ENCODE measurements at places on chromosomes 5 and 9.

- no peak for DNase-seq
Measured at GRCh38 chr9:136703276-136703860, 9.0 kb upstream of the DIPK1B start.

DNA sequence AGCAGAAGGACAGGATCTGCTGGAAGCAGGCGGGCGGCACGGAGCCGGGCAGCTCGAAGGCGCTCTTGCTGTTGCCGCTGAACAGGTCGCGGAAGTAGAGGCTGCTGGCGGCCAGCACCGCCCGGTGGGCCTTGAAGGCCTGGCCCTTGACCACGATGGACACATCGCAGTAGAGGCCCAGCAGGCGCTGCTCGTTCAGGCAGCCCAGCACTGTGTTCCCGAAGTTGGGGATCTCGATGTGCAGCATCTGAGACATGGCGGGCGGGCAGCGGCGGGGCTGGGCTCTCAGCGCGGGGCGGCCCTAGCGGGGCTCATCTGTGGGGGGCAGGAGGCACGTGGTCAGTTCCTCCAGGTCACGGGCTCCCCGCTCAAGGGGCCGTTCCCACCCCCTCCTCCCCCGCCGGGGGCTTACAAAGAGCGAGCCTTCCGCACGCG, 44.8 kb downstream of the NACC2 start:
- no peak for DNase-seq

- DNase-seq: peak; percentile 61
Measured at GRCh38 chr5:35859101-35859661, 2.5 kb downstream of the IL7R start.

- DNase-seq: no peak
Measured at GRCh38 chr5:16926417-16926816, 9.7 kb downstream of the MYO10 start.

- no peak for DNase-seq
Measured at GRCh38 chr9:117125531-117125930, 289.3 kb downstream of the ASTN2 start.

DNA sequence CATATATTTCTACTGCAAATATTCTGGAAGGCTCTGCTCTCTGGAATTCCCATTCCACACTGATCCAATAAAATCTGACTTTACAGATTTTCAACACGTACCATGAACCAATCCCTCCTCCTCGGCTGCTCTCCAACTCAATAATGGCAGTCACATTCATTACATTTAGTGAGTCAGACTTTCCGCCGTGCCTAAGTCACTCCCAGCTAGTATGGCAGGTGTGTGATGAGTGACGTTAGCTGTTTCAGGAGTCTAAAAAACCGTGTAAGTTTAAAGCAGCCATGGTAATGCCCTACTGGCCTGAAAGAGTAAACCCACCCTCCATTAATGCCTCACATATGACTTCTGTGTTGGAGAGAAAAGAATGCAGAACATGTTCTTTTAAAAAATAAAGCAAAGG, 3.3 kb downstream of the FBN2 start:
- no peak for DNase-seq

- peak; percentile 51 for DNase-seq
Measured at GRCh38 chr9:15837079-15837679, 284.3 kb downstream of the CCDC171 start.

- DNase-seq: peak; percentile 85
Measured at GRCh38 chr9:124054582-124055227, 43.1 kb downstream of the LHX2 start.

GRCh38 chr5:3993856-3994473, 398.3 kb downstream of the IRX1 start:
- DNase-seq: no peak

- DNase-seq: no peak
Measured at GRCh38 chr5:146940295-146940694, 61.7 kb upstream of the PPP2R2B start.

DNA sequence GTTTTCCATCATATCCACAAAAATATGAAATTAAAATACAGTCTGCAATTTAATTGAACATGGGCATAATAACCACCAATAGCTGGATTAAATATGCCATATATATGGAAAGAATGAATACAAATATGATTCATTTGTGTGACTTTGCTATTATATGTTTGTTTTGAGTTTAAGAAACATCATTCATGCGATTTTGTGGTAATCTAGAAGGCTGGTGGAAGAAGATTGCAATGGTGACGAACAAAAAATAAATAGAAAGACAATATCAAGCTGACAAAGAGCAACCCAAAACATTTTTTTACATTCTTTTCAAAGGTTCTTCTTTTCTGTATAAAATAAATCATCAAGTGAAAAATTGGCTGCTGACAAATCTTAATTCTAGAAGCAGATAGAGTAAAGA, 610.0 kb downstream of the MAT2B start:
- no peak for DNase-seq

GRCh38 chr9:124164811-124165210, 92.9 kb upstream of the NEK6 start:
- no peak for DNase-seq

- no peak for DNase-seq
Measured at GRCh38 chr5:124349931-124350330, 396.5 kb downstream of the ZNF608 start.

DNA sequence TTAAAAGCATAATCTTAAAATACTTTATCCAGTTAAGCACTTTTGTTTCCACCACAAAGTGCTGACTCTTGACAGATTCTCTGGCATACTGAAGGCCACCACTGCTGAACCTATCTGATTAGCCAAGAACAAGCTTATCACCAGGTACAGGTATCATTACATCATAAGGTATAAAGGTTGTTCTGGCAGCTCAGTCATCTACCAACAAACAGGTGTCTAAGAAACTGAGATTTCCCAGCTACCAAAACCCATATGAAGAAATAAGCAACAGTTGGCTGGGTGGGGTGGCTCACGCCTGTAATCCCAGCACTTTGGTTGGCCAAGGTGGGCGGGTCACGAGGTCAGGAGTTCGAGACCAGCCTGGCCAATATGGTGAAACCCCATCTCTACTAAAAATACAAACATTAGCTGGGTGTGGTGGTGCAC, 5.0 kb downstream of the MTMR12 start:
- DNase-seq: no peak

GRCh38 chr9:133673258-133673655, 37.1 kb downstream of the DBH start:
- DNase-seq: no peak

DNA sequence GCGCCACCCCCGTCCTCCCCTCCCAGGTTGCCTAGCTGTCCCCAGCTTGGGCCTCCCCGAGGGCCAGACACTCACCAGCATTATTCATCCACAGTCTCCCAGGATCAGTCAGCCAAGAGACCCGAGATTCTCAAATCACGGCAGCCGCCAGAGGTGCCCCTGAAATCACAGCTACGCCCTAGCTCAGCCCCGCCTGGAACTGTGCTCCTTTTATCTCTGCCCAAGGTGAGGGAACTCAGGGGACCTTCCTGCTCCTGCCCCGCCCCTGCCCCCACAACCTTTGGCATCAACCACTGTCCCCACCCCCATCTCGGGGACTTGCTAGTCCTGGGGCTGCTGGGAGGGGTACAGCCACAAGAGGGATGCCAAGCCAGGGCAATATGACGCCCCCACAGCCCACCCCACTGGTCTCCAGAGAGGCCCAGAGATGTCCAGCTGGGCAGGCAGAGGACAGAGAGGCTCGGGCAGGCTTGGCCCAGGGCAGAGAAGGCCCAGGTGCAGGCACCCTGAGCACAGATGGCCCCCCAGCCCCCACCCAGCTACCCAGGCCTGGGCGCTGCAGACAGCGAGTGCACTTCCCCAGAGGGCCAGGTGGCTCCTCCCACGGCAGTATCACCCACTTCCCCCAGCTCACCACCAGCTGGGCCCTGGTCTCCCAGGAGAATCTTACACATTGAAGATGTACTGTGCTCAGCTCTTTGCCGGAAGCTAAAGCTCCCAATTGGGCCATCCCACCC, at the start of gene FUT7:
Gene FUT7, minus strand, starts transcription at position 185 of the 737 bp plus-strand sequence. Its CDS starts 97 bp downstream, at position 88.
- peak; percentile 89 for DNase-seq

DNA sequence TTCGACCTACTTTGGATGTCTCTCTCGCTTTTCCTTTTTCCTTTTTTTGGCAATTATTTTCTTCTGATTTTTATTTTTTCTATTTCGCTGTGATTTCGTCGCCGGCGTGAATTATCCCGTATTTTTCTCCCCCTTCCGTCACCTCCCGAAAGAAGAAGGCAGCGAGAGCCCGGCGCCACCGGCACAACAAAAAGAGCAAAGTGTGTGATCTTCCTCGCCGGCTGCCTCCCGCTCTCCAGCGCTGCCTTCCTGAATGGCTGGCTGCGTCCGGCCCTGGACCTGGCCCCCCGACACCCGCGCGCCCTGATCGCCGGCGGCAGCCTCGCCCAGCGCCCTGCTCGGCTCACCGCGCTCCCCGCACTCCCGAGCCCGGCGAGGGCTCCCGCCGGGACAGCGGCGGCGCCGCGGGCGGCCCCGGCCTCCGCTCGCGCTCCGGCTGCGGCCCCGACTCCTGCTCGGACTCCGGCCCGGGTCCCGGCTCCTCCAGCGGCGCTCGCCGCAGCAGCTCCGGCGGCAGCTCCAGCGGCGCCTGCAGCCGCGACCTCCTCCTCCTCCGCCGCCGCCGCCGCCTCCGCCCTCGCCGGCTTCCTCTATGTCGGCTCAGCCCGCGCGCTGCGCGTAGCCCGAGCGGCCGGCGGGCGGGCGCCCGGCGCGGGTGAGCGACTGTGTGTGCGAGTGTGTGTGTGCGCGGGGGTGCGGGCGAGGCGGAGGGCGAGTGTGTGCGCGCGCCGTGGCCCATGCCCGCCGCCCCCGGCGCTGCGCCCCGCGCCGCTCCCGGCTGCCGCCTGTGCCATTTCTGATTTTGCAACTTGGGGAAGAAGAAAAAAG, 960 bp downstream of the NR2F1 start:
- DNase-seq: peak; percentile 47

DNA sequence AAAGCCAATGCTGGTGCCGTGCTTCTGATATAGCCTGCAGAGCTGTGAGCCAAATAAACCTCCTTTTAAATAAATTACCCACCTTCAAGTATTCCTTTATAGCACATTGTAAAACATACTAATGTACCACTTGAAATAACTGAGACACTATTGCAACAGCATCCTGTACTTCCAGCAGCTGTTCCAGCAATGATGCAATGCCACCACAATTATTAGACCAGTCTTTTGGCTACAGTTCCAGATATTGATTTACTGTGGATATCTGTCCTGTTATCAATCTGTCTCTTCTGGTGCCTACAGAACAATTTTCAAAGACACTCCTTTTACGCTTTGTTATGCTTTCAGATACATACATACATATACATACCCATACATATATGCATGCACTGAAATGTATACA, 567.9 kb downstream of the TAF11L14 start:
- no peak for DNase-seq

DNA sequence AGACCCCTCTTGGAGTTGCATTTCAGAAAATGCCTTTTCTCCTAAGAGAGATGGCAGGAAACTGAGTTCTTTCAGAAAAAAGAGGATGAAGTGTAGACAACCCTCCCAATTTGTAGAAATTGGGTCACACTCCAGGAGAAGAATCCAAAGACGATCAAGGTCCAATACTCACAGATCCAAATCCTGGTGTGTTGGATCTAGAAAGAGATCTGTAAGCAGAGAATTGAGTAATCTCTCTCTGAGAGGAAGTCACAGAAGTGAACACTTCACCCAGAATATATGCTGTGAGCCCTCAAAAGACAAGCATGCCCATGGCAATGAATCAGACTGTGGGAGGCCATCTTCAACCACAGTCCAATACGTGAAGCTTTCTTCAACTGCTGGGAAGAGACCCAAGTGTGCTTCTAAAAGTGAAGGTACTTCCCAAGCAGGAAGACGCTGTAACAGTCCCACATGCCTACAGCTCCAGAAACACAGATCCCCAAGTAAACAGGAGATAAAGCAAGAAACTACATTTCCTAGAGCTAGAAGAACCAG, 182.7 kb downstream of the SMC2 start:
- no peak for DNase-seq

Measured in activated CD4-positive, alpha-beta T cell treated with anti-CD3 and anti-CD28 coated beads, Interleukin-10, Interleukin-2, amounts not matched to agents 100 ng/mL and 50 ng/mL, durations not matched to agents 16 hours and 8 hours (primary cell).